ENCODE measurements at places on chromosomes 6 and 20. TPM values are rescaled to one million over a fixed set of nuclear protein-coding genes. Genes with fewer than 3 reads are reported as not detected.

Gene HLA-DOA
- total RNA-seq, result 0.55 TPM

Gene CGA
- not detected for total RNA-seq

DNA sequence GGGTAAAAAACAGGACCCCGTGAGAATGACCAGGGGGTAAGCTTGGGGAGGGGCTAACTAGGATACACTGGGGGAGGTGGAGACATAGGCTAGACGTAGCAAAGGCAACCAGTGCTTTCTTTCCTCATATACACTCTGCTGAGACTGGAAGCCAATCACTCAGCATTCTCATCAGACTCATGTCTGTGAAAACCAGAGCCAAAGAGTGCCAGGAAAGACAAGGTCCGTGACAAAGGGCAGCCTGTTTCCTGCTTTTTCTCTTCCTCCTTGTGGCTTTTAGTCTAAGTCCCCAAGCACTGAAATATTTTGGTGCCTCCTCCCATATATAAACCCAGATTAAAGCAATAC, 97.9 kb upstream of the NEDD9 start:
- no peak for DNase-seq

Gene TIAM2
- total RNA-seq, result 10.8 TPM

DNA sequence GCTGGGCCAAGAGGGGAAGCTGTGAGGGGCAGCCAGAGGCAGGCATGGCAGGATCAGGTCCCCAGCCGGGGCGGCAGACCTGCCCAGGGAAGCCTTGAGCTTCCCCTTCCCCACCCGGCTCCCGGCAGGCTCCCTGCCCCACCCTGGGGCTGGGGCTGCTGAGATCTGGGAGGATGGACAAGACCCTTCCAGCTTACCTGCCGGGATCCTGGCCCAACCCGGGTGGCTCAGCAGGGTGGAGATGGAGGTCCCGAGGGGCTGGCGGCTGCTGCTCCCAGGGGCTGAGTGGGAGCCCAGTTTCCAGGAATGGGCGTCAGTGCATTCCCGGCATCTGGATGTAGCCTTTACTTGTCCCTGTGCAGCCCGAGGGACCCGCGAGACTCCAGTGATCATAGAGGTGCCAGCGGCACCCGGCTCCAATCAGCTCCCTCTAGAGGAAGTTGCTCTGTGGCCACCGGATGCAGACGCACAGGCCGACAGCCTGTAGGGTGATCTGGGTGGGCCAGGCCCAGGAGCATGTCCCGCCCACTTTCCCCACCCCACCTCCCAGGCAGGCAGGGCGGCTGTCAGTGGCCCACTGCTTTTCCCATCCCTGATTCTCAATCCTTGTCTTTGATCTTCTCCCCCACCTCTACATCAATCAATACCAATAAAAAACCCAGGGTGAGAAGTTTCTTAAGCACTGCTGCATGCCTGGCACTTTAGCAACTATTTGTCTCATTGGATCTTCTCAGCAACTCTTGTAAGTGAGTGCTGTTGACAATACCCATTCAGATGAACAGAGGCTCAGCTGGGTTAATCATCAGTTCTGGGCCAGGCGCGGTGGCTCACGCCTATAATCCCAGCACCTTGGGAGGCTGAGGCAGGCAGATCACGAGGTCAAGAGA, at the start of gene BAK1:
BAK1 (minus strand) TSS at position 449 of the 887 bp plus-strand sequence. CDS start 2,672 bp downstream, outside the sequence.
- peak; percentile 84 for DNase-seq

DNA sequence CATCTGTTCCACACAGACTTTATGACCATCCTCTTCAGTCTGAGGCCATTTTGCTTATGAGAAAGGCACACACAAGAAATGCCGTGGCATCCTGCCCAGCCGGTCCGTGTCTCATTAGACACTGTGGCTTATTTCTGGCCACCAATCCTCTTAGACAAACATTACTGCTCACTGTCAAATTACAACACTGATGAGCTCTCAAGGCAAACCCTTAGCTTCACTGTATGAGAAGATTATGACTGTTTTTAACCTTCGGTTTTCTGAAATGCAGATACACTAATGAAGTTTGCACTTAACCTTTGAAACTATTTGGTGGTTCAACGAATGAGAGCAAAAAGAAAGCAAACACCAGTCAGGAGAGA, 50.5 kb upstream of the DST start:
- DNase-seq, result peak; percentile 90

Gene ZNF343
- 8.5 TPM for total RNA-seq

DNA sequence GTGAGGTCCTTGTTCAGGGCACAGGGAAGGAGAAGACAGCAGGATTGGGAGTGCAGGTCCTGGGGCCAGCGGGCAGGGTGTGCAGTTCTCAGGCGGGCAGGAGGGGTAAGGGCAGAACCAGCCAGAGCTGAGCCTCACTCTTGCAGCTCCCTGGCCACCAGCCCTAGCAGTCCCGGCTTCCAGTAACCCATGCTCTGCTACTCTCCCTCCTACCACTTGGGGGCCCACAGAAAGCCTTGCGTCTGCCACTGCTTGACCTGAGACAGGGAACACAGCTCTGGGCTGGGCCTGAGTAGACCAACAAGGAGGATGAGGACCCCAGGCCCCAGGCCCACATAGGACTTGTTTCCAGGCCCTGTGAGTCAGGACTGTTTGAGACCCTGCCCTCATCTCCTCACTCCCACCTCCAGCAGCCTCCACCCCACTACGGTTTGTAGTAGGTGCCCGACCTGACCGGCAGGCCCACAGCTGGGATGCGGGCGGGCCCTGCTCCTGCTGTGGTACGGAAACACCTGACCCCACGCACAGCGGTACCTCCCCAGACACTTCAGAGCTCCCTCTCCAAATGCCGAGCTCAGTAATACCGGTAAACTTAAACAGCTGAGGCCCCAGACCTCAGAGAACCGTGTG, 39.2 kb downstream of the KCNK5 start:
- DNase-seq, result no peak

Gene PLN
- total RNA-seq, result not detected

Gene BHLHE23
- total RNA-seq, result not detected

DNA sequence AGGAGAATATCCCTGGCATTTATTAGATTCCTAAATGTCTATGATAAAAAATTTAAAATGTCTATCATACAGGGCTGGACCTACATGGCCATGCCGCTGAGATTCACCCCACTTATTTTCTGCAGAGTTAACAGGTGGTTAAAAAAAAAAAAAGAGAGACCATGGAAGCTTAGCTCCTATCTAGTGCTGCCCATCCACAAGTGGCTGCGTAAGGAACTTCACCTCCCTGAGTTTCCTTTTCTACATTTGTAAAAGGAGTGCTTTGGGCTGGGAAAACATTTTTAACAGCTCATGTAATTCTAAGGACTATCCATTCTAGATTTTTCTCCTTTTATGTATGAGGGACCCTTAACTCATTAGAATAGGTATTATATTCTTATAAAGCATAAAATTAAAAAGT, 534.1 kb downstream of the MMUT start:
- DNase-seq, result no peak

GRCh38 chr6:106591111-106591825, 38.0 kb downstream of the RTN4IP1 start:
- DNase-seq, result peak; percentile 97

DNA sequence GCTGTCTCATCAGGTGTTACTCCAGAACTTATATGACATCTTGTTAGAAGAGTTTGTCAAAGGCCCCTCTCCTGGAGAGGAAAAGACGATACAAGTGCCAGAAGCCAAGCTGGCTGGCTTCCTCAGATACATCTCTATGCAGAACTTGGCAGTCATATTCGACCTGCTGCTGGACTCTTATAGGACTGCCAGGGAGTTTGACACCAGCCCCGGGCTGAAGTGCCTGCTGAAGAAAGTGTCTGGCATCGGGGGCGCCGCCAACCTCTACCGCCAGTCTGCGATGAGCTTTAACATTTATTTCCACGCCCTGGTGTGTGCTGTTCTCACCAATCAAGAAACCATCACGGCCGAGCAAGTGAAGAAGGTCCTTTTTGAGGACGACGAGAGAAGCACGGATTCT, 43.7 kb upstream of the SMIM28 start:
- DNase-seq, result no peak

Gene PACSIN1
- under 0.01 TPM for total RNA-seq

DNA sequence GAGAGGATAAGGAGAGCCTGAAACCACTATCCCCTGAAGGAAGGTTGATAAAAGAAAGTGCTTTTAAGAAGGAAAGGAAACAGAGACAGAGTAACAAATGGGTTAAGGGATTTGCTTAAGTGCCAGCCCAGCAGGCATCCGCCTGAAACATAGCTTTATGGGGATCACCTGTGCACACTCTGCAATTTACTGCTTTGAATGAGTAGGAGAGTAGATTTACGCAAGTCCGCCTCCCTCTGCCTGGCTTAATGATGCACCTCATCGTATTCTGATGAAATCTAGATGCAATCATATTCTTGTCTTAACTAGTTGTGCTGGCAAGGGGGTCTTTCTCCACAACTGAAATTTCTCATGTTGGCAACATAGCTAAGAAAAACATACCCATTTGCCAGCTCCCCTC, 101.1 kb upstream of the ID4 start:
- DNase-seq, result no peak

Gene CLPSL1
- not detected for total RNA-seq

DNA sequence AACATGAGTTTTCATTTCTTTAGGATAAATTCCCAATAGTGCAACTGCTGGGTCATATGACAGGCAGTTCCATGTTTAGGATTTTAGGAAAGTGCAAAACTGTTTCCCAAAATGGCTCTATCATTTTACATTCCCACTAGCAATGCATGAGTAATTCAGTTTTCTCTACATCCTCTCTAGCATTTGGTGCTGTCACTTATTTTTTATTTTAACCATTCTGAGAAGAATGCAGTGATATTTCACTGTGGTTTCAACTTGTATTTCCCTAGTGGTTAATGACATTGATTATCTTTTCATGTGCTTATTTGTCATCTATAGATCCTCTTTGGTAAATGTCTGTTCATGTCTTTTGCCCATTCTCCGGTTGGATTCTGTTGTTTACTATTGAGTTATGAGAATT, 82.7 kb downstream of the PHIP start:
- DNase-seq, result no peak

GRCh38 chr6:162576016-162576415, 151.6 kb downstream of the PRKN start:
- peak; percentile 5 for DNase-seq

- DNase-seq, result peak; percentile 96
Observed at GRCh38 chr6:150403458-150404246, 34.8 kb downstream of the IYD start.

GRCh38 chr6:7469696-7470095, 71.8 kb upstream of the DSP start:
- peak; percentile 16 for DNase-seq

Gene RPS6KA2
- total RNA-seq, result 34.9 TPM

DNA sequence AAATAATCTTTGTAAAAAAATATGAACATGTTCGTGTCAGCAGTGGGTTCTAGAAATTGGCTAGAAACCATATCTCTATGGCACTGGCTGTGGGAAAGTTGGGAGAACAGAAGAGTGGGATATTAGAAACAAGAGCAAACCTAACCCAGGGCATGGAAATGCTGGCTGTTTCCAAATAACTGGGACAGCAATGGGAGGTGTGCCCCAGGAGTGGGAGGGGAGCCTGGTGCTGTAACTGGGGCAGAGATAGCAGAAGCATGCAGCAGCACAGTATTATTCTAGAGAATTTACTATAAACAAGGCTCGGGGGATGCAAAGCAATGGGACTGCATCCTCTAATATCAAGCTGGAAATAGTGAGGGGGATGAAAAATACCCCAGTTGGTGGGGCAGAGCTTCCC, 175.0 kb downstream of the KIF6 start:
- no peak for DNase-seq

Gene TSBP1
- total RNA-seq, result not detected

Gene TMEM200A
- total RNA-seq, result 3.7 TPM

Gene LBP
- 0.35 TPM for total RNA-seq

- DNase-seq, result no peak
Observed at GRCh38 chr6:130929036-130929678, 102.0 kb downstream of the SMLR1 start.

- DNase-seq, result no peak
Observed at GRCh38 chr20:42963796-42964195, 225.9 kb downstream of the PTPRT start.

GRCh38 chr6:149342525-149342924, 25.0 kb downstream of the TAB2 start:
- DNase-seq, result peak; percentile 52

Gene COX4I2
- total RNA-seq, result not detected

Gene MOCS1
- 10.1 TPM for total RNA-seq

Gene FAM217A
- total RNA-seq, result not detected

Gene TMEM181
- total RNA-seq, result 25.0 TPM

- DNase-seq, result peak; percentile 57
Observed at GRCh38 chr6:136607204-136607931, 57.1 kb upstream of the MAP7 start.

Gene BCAS1
- 0.17 TPM for total RNA-seq

- DNase-seq, result peak; percentile 66
Observed at GRCh38 chr6:3226481-3227362, 731 bp downstream of the TUBB2B start.

Gene CLVS2
- total RNA-seq, result not detected

DNA sequence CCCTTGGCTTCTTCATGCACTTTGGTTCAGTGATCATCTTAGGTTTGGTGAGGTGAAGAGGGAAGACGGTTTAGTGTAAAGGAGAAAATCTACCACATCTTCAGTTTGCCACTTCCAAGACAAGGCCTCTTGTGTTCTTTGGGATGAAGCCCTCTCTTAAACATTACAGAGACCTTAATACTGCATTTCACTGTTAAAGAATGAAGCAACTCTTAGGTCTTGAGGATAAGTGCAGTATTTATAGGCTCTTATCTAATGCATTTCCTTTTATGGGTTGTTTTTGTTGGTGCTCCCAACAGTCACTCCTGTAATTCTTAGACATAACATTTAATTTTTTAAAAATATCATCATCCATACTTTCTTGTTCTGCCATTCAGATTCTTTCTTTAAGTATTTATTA, 139.9 kb upstream of the LAMP5 start:
- no peak for DNase-seq

Gene TGM2
- 141 TPM for total RNA-seq

All from renal cortical epithelial cell (primary cell).